ENCODE measurements at places on chromosomes 2 and 18. TPM values are rescaled to one million over a fixed set of nuclear protein-coding genes. Genes with fewer than 3 reads are reported as not detected.

POU3F3 gene
- not detected for total RNA-seq

- no peak for DNase-seq
Observed at GRCh38 chr2:233553366-233553765, 13.2 kb downstream of the USP40 start.

COL6A3 gene
- 58.1 TPM for total RNA-seq

GRCh38 chr2:223047260-223047761, 4.7 kb upstream of the KCNE4 start:
- DNase-seq = no peak

All from upper lobe of left lung (tissue), 6 donors.